Activated CD8-positive, alpha-beta memory T cell treated with anti-CD3 and anti-CD28 coated beads for 1 hour (primary cell): ENCODE measurements at places on chromosomes 12 and 14.

DNA sequence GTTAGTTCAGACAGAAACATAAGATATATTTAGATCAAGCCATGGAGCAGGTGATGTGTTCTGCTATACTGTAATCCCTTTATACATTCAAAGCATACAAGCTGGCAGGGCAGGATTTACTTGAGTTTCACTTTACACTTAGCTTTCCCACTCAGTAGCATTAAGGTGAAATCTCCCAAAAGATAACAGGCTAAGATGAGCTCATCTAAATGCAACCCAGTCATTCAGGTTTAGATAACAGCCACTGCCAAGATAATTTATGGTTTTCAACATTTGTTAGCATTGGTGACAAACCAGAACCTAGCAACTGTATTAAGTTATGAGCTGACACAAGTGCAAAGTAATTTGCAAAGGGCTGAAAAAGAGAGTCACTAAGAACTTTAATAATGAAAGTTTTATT, 925.1 kb upstream of the ATXN7L3B start:
- no peak for DNase-seq

GRCh38 chr14:68463299-68463698, 329.6 kb downstream of the ZFP36L1 start:
- DNase-seq: no peak

DNA sequence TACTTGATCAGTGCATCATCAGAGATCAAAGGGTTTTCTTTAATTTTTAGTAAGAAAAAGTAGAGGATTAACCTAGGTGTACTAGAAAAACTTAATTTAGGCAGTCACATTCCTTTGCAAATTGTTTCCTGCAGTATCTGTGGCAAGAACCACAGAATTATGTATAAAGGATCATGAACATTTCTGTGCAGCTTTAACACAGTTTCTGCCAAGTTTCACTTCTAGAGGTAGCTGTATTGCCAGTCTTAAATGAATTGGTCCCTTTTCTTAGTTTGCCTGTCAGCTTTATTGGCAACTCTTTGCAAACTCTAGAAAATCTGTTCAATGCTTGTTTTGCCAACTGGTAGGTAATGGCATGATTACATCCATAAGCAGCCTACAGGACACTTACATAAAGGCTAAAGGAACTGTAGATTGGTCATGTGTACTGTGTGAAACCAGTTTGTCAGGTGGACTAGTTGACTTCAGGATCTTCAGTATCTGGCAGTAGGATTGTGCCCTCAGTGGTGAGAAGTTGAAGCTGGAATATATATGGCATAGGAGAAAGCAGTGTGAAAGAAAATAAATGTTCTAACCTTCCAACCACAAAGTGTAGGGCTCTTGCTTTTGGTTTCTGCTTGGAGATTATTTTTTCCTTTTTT, 75.9 kb downstream of the TTLL5 start:
- DNase-seq: no peak

GRCh38 chr14:85293612-85294234, 236.2 kb upstream of the FLRT2 start:
- DNase-seq: no peak

- no peak for DNase-seq
Measured at GRCh38 chr14:32724867-32725471, 213.7 kb upstream of the NPAS3 start.

- no peak for DNase-seq
Measured at GRCh38 chr12:56684745-56685359, 3.2 kb downstream of the PTGES3 start.

DNA sequence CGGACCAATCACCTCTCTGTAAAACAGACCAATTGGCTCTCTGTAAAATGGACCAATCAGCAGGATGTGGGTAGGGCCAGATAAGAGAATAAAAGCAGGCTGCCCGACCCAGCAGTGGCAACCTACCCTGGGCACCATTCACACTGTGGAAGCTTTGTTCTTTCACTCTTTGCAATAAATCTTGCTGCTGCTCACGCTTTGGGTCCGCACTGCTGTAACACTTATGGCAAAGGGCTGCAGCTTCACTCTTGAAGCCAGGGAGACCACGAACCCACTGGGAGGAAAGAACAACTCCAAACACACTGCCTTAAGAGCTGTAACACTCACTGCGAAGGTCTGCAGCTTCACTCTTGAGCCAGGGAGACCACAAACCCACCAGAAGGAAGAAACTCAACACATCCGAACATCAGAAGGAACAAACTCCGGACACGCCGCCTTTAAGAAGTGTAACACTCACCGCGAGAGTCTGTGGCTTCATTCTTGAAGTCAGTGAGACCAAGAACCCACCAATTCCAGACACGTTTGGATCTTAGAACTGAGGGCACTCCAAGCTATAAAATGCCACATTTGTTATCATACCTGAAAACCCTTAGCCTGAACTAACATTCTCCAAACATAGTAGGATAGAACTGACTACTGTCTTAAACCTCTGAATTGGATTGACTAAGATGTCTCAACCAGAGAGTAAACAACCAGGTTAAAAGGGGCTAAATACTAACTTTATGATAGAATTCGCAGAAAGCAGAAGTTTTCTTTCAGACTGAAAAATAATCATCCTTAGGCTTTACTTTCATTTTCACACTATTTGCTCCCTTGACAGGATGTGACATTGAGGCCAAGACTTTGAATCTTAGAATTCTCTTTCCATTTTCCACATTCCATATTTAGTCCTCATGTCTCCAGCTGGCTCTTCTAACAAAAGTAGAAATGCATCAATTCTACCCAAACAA, 33.6 kb downstream of the CDKL1 start:
- no peak for DNase-seq

DNA sequence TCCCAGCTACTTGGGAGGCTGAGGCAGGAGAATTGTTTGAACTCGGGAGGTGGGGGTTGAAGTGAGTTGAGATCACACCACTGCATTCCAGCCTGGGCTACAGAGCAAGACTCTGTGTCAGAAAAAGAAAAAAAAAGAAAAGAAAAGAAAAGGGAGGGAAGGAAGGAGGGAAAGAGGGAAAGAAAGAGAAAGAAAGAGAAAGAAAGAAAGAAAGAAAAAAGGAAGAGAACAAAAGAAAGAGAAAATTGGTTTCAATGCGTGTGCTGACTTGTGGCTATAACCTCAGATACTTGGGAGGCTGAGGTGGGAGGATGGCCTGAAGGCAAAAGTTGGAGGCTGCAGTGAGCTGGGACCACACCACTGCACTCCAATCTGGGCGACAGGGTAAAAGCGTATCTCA, 128.4 kb upstream of the TBX3 start:
- DNase-seq: no peak

DNA sequence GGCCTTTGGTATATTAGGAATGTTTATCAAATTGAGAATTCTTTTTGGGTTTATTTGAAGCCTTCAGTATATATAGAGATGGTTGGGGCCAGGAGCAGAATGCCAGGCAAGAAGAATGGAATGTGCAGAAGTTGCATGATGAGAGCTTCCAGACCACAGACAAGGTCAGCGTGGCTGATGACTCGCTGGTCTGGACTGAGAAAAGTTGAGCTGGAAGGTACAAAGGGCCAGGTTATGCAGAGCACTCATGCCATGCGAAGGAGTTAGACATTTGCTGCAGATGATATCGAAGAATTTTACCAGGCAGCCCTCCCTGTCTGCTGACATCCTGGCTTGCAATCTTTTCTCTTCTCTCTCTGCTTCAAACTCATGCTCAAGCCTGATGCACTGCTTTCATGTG, 196.2 kb upstream of the ARHGAP5 start:
- DNase-seq: no peak

DNA sequence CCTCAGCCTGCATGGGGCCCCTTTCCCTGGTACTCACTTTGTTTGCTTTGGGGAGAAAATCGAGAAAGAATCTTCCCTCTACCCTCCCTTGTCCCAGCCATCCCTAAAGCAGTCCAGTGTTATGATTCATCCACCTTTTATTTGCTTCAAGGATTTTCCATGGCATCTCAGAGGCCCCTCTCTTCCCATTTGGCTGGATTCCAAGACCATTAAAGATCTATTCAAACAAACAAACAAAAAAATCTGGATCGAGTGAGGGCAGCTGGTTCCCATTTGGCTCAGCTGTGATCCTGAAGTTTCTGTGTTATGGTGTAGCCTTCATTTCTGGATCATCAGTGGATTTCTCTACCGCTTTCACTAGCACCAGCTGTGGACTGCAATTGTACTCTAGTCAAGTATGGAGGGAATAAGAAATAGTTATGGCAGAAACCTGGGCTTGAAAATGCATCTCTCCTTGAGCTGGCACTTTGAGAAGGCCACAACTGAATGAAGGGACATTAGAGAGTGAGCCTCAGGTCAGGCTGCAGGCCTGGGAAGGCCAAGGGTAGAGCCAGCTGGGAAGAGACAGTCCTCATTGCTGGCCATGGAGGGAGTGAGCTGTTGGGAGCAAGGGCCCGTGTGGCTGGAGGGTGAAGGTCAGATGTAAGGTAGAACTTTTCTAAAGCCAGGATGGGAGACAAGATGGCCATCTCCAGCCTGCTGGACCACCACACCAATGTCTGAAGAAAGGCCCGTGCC, 13.7 kb downstream of the KRT71 start:
- no peak for DNase-seq

DNA sequence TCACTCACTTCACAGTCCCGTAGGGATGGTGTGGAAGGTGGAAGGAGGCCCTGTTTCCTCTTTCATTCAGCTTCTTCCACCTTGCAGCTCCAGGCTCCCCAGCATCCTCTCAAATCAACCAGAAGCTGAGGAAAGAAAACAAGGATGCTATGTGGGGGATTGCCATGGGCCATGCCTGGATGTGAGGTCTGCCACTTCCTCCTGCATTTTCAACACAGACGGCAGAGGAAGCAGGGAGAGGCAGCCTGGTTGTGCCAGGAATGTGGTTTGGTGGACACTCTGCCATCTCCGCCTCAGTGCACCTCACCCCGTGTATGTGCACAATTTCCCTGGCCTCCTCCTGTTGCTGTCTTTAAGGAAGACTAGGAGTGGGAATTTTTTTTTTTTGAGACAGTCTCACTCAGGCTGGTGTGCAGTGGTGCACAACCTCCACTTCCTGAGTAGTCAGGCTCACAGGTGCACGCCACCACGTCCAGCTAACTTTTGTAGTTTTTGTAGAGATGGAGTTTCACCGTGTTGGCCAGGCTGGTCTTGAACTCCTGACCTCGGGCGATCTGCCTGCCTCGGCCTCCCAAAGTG, 99.2 kb downstream of the SLC15A4 start:
- DNase-seq: no peak
